ENCODE measurements at places on chromosomes 2 and 18.
A peak's percentile ranks its signal among the peaks of the same experiment; 100 is the strongest.

DNA sequence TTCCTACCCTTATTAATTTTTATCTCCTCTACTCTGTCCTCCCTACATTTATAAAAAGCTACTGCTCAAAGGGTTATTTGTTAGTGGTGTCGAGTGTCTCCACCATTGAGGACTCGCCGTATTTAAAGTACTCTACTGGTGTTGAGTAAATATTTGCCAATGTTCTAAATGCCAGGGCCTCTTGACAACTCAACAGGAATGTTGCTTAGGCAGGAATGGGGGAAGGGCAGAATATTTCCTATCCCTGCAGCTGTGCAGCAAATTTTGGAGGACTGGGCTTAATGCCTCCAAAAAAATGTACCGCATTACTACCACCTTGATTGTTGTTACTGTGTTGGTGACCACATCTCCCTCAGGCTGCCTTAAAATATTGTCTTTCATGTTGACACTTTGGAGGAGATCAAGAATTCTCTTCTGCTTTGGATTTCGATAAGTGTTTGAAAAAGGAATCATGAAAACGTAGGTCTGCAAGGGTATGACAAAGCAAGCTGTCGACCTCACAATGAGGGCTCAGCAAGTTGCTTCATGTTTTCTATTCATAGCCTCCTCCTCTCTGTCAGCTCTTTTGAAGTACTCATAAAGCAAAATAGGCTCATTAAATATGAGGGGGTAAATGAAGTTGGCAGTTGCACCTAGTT is 84.3 kb downstream of the EFEMP1 start:
- DNase-seq = no peak

- DNase-seq = peak; percentile 37
These were observed 241.5 kb downstream of the ICOS start for GRCh38 chr2:204177977-204178522.

GRCh38 chr2:21423854-21424253 is 300.1 kb downstream of the TDRD15 start:
- DNase-seq = no peak

- peak; percentile 35 for DNase-seq
These were observed 171.2 kb downstream of the TCF4 start for GRCh38 chr18:55416791-55417190.

- DNase-seq = no peak
These were observed 20.8 kb upstream of the MBP start for GRCh38 chr18:77153404-77153803.

DNA sequence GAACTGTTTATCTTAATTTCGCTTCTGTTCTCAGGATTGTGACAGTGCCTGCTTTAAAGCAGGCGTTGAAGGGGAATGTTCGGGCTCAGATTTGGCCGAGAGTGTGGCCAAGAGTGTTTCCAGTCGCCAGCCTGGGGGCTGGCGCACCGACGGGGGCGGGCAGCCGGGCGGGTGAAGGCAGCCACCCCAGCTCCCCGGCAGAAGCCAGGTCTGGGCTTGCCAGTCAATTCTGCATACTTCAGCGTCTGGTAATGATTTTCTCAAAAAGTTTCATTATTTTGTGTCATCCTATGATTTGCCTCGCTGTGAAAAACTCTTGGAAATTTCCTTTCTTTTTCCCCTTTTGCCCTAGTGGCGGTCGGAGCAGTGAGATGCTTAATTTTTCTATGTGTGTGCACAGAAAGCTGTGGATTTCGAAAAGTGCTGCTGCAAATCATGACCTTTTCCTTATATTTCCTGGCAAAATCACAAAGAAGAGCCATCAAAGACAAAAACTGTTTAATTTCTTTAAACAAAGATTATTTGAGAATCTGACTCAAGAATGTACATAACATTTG is 856 bp downstream of the FAM228A start:
- DNase-seq = no peak

DNA sequence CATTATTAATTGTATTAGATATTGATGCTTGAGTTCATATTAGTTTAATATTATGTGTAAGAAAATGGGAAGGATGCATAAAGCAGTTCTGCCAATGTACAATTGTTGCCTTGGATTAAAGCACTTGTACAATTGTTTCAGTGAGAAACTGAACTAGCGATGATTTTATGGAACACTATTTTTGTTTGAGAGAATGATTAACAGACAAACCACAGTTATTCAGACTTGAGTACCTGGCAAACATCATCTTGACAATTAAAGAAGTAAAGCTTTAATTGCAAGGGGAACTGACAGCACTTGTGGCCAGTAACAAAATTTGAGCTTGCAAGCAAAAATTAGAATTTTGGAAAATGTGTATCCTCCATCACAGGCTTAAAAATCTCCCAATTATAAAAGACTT is 214.3 kb downstream of the RIT2 start:
- DNase-seq = no peak

- no peak for DNase-seq
These were observed 57.1 kb upstream of the OTOS start for GRCh38 chr2:240197462-240198139.

DNA sequence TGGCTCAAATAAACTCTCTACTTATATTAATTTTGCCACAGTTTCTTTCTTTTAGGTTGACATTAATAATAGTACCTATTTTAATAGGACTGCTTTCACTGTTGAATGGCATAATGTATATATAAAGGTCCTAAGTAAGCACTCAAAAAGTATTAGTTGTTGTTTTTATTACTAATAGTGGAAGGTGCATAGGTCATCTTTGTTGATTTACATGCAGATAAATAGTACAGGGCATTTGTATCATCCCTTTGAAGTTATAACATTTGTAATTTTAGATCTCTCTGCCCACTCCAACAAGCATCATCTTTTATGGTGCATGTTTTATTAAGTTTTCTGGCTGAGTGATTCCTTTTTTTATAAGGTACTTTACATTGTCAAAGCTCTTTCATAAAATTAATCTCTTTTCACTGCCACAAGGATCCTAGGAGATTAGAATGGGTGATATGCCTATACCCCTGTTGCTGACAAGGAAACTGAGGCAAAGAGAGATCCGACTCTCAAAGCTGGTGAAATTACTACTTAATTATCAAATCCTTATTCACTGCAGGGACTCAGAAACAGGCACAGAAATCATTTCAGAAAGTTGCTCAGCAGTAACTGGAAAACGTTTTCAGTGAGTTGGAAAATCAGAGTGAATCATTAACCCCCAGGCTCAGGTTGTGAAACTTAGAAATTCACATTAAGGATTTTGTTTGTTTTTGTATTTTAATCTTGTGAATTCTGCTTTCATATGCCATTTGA is 299.6 kb downstream of the AGPS start:
- DNase-seq = no peak

GRCh38 chr18:4204438-4204720 is 250.7 kb downstream of the DLGAP1 start:
- DNase-seq = no peak

- DNase-seq = no peak
These were observed 175.4 kb downstream of the ANAPC1 start for GRCh38 chr2:111708476-111709180.

DNA sequence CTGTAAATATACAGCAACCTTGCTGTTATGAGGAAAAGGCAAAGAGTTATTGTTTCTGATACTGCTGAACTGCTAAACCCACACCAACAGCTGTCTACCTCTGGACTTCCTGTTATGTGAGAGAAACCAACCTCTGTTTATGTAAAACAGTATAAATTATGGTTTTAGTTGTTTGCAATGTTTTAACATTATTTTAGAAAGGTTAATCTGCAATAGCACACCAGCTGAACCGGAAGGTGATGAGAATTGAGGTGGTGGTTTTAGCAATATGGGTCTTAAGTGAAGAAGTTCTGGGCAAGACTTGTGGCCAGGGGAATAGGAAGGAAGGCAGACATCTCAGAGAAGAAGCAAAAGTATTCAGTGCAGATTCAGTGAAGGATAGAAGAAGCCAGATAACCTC is 237.8 kb downstream of the PLCL1 start:
- DNase-seq = no peak

GRCh38 chr2:241906826-241907570 is 37.5 kb downstream of the RTP5 start:
- DNase-seq = no peak

- DNase-seq = no peak
These were observed 200.1 kb downstream of the SMAD7 start for GRCh38 chr18:48750485-48751175.

GRCh38 chr2:21361384-21361783 is 237.6 kb downstream of the TDRD15 start:
- DNase-seq = no peak

GRCh38 chr2:19359456-19359855 is 1.0 kb upstream of the OSR1 start:
- DNase-seq = no peak

GRCh38 chr2:119826370-119826961 is 66.7 kb downstream of the PTPN4 start:
- DNase-seq = no peak

DNA sequence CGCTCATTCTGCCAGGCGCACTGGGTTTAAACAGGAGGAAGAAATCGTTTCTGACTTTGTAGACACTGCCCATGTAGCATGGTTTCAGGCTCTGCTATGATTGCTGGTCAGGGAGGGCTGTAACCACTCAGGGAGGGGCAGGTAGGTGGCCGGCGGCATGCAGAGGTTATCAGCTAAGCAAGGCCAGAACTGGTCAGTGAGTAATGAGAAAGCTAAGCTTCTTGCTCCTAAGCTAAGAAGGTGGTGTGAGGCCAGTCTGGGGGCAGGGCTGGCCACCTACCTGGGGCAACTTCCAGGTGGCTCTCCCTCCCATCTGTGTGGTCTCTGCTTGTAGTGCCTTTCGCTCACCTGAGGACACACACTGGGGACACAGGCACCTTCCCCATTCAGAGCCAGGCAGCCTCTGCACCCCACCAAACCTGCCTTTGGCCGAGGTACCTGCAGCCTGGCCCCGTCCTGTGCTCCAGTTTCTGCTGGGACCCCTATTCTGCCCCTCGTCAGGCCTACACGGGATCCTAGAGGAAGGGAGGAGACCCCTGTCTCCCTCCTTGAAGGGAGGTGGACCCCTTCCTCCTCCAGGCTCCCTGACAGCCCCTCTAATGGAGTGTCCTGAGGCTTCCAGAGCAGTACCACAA is 195.9 kb downstream of the SEPTIN10 start:
- no peak for DNase-seq

DNA sequence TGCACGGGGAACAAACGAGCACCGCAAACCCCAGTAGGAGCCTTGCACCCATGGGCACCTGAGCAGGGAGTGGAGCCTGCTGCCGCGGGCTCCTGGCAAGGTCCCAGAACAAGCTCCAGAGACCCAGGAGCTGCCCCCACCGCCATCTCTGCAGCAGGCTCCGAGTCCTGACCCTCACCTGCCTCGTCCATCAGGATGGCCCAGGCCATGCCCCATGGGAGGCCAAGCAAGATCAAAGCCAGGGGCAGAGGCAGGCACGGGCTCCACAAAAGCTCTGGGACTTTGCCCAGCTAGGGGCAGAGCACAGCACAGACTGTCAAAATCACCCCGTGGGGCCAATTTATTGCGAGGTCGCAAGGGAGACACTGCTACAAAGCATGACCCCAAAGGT is 43.6 kb downstream of the GPC1 start:
- no peak for DNase-seq

DNA sequence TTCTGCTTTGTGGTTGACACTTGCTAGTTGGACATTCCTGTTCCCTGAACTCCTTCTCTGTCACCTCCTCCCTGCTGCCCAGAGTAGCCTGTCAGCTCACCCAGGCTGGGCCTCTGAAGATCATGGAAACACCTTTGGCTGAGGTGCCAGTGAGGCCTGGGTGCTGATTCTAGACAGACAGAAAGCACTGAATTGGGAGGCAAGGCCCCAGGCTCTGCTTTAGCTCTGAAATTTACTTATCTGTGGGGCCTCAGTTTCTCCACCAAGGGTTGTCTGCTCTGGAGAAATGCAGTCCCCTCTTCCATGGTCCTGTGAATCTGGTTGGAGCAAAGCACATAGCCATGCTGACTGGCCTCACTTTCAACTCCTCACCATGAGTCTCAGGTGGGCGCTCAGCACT is 104.6 kb upstream of the SIX3 start:
- no peak for DNase-seq

GRCh38 chr2:144464730-144465129 is 55.2 kb downstream of the ZEB2 start:
- no peak for DNase-seq

GRCh38 chr18:25819746-25820363 is 270.6 kb downstream of the SS18 start:
- DNase-seq = peak; percentile 18

DNA sequence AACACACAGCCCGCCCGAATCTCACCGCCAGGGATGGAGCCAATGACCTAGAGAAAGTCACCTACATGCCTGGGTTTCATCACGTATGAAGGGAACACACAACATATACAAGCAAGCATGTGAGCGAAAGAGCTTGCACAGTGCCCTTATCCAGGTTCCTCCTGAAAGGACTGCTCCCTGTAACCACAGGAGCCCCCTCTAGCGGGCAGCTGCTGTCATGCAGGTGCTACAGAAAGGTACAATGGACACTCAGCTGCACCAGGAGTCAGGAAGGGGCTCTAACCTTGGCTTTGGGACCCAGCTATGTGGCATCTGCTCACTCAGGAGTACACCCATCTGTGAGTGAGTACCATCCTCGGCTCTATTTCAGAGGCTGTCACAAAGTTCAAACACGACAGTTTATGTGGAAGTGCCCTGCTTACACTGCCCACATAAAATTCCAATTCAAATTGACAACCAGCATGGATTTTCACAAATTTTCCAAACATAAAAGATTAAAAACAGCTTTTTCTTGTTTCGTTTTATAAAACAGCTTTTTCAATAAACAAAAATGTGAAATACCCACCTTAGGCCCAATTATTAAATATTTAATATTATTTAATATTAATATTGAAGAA is 3.5 kb downstream of the NDUFA10 start:
- DNase-seq = peak; percentile 86

- DNase-seq = no peak
These were observed 136.4 kb downstream of the SOCS6 start for GRCh38 chr18:70425236-70425635.

DNA sequence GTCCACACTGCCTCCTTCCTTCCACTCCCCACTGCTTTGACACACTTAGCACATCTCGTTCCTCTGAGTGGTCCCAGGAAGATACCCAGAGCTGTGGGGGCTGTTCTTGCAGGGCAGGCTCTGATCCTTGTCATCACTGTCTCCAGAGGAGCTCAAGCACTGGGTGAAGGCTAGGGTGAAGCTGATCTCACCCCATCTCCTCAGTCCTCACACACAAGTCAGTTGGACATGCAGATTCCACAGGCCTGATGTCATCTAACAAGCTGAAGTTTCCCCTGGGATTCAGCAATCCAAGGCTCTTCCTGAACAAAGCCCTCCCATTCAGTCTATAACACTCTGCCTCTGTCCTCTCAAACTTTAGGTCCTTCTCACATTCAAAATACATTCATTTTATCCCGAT is 90.6 kb upstream of the RAB6C start:
- DNase-seq = no peak

DNA sequence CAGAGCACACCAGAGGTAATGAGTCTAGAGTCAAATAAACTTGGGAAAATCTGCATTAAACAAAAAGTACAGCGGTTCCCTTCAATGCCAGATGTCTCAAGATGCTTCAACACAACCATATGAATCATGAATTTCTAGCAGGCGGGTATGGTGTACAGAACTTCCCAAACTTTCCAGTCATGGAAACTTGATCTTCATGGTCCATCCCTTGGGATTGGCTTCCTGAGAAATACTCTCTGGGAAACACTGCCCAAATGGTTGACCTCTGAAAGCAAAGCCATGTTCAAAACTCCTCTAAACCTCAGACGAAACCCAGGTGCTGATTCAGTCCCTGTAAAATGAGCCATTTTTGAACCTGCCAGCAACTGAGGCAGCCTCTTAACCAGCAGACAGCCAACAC is 16.4 kb upstream of the TMEM247 start:
- no peak for DNase-seq

- DNase-seq = no peak
These were observed 603.7 kb downstream of the ARHGAP15 start for GRCh38 chr2:143732871-143733270.
